AML-193 (cell line): ENCODE measurements at places on chromosomes 2 and 18.

DNA sequence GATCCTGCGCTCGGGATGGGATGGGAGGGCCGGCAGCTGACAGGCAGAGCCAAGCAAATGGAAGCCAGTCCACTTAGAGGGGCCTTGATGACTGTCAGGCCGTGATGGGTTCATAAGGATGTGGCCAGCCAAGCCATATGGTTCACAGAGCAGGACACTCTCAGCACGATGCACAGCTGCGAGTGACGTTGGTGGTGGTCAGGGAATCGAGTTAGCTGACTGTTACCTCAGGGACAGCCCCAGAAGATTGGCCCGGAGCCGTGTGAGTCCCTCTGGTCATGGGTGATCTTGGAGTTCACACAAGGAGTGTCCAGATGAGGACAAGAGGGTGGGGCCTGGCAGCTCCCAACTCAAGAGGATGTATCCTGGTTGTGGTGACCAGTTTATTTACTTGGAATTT is 70.2 kb downstream of the TPGS2 start:
- no peak for DNase-seq

DNA sequence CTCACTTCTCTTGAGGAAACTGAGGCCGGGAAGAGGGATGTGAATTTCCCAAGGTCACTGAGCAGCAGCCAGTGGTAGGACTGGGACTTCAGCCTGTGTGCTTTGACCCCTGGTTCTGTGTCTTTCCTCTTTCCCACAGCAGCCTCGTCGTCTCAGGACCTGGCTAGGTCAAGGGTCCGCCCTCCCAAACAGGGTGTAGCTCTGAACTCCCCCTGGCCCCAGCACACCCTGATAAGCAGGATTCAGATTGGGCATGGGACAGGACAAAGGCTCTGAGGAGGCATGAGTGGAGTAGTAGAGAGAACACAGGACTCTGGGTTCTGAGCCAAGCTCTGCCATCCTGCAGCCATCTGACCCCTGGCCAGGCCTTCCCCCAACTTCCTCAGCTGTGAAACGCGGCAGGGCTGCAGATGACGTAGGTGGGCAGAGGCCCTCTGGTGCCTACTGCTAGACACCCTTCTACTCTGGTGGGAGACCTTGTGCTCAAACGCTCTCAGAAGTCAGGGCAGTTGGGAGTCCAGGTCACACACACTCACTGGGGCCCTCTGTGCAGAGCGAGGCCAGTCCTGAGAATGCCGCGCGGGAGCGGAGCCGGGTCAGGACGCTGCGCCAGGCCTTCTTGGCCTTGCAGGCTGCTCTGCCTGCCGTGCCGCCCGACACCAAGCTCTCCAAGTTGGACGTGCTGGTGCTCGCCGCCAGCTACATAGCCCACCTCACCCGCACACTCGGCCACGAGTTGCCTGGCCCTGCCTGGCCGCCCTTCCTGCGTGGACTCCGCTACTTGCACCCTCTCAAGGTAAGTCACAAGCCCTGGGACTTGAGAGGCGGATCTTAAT is 984 bp downstream of the TCF23 start:
- no peak for DNase-seq

GRCh38 chr2:216109962-216110614 is 940 bp downstream of the XRCC5 start:
- peak; percentile 66 for DNase-seq

DNA sequence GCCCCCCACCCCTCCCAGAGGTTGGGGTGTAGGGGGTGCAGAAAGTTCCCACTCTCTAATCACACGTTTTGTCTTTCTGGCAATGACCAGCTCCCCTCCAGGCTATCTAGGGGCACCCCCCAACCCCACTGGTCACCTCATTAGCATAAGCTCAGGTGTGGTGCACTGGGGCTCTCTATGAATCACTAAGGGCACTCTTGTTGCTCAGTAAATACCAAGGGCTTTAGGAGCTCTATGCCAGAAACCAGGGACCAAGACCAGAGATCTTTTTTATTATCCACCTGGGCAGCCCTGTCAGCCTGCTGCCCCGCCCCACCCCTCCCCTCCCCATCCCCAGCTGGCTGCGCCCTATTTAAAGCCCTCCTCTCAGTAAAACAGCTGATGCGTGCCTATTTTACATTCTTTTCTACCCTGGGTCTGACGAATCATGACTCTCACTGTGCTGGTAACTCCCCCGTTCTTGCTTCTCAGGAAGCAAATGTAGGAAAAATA is 24.3 kb downstream of the NCK2 start:
- DNase-seq, result no peak

GRCh38 chr18:2400701-2401196 is 170.6 kb downstream of the METTL4 start:
- no peak for DNase-seq

- DNase-seq, result no peak
These were observed 64.1 kb upstream of the NFU1 start for GRCh38 chr2:69501301-69501700.

- DNase-seq, result no peak
These were observed 49.0 kb downstream of the NCOA1 start for GRCh38 chr2:24540011-24540477.

GRCh38 chr2:172664766-172665165 is 70.9 kb upstream of the RAPGEF4 start:
- no peak for DNase-seq

GRCh38 chr2:86398500-86399474 is 42.4 kb upstream of the KDM3A start:
- DNase-seq, result no peak

DNA sequence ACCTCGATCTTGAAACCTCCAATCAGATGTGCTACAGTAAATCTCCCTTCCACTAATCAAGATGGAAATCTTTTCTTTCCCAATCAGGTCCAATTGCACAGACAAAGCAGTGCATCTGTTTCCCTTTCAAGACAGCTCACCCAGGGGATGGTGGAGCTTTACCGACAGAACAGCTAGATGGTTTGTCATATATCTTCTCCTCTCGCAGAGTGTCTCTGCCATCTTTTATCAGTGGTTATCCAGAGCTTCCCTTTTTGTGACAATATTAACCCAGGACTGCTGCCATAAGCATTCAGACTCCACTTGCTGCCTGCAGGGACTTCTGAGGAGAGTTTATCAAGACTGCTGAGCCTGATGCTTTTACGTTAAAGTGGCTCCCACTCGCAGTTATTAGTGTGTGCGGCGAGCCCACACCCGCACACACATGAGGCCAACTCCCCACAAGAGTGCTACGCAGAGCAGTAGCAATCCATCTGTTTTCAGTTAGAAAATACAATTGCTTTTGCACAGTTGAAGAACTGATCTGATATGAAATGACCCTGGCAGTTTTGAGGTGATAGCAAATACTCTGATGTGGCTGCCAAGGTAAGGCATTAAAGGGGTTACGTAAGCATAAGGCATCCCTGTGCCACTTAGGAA is 398.9 kb downstream of the NCKAP5 start:
- no peak for DNase-seq

- no peak for DNase-seq
These were observed 598.5 kb downstream of the CNTNAP5 start for GRCh38 chr2:124623560-124623959.

DNA sequence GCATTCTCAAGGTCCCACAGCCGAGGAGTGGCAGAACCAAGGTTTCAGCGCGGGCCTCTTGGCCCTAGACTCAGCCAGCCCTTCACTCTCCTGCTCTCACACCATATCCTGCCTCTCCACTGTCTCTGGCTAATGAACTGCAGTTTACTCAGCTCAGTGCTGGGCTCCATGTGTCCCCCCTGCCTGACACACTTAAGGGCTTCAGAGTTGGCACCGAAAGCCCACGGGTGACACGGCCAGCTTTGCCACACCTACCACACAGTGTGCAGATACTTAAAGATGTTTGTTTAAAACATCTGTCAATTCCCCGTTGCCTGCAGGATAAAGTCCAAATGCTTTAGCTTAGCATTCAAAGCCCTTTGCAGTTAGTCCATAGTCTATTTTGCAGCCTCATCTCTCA is 241.2 kb downstream of the SEPTIN10 start:
- no peak for DNase-seq

- DNase-seq, result no peak
These were observed 209.6 kb downstream of the SRBD1 start for GRCh38 chr2:45401431-45401922.

GRCh38 chr2:110744429-110744828 is 12.1 kb downstream of the ACOXL start:
- no peak for DNase-seq

DNA sequence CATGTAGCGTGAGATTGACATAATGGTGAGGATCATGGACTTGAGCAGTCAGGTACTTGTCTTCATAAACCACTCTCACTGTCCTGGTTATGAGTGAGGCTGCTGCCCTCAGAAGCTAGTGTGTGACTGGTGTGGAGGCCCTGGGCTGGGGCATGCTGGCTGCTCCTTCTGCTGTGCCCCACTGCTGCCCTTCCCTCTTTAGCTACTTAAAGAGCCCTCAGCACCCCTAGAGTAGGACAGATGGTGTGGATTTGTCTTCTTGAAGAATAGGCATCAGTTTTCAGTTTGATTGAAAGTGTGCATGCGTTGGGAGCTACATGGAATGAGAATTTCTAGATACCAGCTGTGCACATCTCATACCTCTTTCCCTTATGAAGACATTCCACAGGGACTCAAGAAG is 15.4 kb downstream of the CPLX4 start:
- no peak for DNase-seq

- no peak for DNase-seq
These were observed 59.3 kb downstream of the COBLL1 start for GRCh38 chr2:164782323-164782722.

- no peak for DNase-seq
These were observed at the start of gene ST6GAL2 for GRCh38 chr2:106885971-106886915. TSS of gene ST6GAL2 (minus strand) at chr2:106886167. CDS start at chr2:106843977, 42,190 bp downstream.

- peak; percentile 88 for DNase-seq
These were observed 27.5 kb downstream of the EML4 start for GRCh38 chr2:42196403-42197267.

- DNase-seq, result peak; percentile 12
These were observed 329.1 kb upstream of the PKDCC start for GRCh38 chr2:41718705-41719104.

DNA sequence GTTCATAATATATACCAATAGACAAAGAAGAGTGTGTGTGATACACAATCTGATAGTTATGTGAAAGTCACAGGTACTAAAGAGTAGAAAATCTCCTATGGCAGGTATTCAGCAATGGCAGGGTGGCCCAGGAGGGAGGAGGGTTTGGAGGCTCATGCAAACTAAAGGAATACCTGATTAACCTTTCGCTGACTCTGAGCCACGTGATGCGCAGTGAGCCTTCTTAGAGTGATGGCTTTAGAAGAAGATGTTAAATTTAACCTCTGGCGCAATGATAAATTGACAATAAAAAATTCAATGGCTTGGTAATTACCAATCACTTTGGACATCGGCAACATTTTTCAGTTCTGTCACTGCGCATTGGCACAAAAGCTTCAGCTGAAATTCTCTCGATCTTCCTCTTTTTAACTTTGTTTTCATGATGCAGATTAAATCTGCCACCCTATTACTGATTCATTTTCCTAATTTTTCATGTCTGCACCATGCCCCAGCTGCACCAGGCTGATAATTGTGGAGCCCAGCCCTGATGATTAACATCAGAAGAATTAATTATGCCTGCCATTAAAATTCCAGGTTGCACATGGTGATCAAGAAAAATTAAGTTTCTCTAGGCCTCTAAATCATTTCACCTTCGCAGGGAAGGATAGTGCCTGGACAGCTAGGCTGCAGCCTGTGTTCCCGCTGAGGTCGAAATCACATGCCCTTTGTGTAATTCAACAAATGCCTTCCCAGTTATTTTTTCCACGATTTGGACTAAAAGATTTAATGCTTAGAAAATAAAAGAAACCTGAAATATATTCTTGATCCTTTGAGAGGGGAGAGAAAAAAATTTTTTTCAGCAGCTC is 250.6 kb upstream of the HNRNPA3 start:
- DNase-seq, result no peak

GRCh38 chr2:140273408-140273807 is 1493.2 kb upstream of the NXPH2 start:
- DNase-seq, result no peak

GRCh38 chr2:186309901-186310300 is 176.2 kb upstream of the ZC3H15 start:
- no peak for DNase-seq

DNA sequence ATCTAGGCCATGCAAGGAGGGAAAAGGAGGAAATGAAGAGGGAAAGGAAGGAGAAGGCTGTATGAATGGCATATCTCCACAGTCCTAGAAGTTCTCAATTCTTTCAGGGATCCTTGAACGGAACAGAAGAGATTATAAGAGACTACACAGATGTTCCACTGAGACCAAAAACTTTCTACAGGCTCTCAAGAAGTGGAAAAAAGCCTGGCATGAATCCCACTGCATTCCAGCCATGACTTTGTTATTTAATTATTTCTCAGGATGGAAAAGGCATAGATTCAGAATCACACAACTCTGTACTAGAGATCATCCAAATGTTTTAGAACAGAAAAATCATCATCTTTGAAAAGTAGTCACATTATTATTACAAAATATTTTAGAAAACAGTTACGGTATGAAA is 131.7 kb upstream of the CDH20 start:
- no peak for DNase-seq

- DNase-seq, result peak; percentile 57
These were observed at the start of gene ARMC9 for GRCh38 chr2:231198291-231199173. TSS of gene ARMC9 (plus strand) at chr2:231198631. CDS start at chr2:231206239, 7,608 bp downstream.

DNA sequence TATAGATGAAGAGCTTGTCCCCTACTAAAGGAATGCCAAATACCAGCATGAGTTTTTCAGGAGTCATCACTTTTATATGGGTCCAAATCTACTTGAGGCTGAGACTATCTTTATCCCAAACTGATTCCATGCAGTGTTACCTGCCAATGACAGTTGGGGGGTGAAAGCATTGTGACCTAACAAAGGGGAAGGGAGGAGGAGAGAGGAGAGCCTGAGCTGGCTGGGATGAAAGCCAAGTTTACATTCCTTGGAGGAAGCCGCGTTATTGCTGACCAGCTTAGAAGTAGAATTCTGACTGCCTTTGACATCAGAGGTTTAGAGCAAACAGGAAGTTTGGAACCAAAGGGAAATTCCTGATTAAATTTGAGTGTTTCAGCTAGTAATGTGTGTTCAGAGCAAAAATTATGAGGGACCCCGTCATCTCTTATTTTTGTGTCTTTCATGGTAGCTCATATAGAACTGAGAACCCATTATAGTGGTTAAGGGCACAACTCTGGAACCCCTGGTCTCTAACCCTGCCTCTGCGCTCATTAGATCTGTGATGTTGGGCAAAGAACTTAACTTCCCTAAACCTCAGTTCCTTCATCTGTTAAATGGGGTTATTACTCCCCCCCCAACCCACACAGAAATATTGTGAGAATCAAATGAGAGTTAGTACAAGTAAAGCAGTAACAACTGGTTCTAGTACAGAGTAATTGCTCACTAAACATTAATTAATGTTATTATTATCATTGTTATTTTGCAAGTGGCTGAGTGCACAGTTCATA is 199.3 kb upstream of the EPAS1 start:
- DNase-seq, result no peak

GRCh38 chr2:157830696-157831570 is 45.2 kb downstream of the ACVR1 start:
- no peak for DNase-seq
